Activated gamma-delta T cell treated with Interleukin-2 at 50 U/mL for 16 hours (primary cell): ENCODE measurements at places on chromosomes 4 and X.

DNA sequence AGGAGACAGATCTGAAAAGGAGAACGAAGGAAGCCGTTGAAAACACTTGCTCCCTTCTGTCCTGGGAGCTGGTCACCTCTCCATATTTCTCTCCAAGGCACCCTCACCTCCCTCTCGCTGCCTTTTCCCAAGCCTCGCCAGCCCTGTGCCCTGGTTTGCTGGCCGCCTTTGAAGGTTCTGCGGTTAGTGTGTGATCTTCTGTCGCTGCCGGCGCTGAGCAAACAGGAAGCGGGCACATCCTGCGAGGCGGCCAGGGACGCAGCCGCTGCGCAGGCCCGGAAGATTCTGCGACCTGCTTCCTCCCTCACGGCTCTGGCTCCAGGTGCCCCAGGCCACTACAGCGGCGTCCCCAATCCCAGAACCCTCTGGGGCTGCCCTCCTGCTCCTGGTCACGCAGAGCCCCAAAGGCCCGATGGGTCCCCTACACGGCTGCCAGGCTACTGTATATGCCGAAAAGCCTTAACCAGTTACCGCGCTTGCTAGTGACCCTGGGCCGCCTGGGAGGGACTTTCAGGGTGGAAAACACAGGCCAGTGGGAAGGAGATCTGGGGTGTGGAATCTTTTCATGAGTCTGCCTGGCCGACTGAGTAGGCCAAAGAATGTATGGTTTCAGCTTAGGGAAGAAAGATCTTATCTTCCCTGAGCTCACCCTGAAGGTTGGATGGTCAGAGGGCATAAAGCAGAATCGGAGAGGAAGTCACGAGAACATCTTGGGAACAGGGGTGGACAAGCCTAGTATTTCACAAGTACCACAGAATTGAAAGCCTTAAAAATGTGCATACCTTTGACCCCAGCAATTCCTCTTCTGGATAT lies 2.3 kb upstream of the SASH3 start:
- DNase-seq: peak; percentile 75

- no peak for DNase-seq
Measured at GRCh38 chr4:17715511-17715910, 65.9 kb downstream of the FAM184B start.

DNA sequence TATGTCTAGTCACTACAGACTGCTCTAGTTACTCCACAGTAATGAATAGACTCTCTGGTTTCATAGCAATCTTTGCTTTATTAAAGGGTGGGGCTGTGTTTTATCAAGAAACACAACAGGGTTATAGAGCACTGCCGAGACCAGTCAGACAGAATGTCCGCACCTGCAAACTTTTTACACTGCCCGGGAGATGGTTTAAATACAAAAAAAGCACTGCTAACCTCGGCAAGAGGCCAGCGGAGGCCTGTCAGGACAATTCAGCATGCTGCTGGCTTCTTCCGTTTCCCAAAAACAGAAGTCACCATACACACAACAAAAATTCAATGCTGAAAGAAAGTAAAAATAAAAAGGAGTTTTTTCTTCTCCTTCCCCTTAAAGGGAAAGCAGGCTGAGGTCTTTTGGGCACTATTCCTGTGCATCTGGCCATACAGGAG lies 67.4 kb downstream of the IRF2 start:
- DNase-seq: no peak

GRCh38 chr4:152579916-152580315 lies 44.0 kb upstream of the FBXW7 start:
- DNase-seq: no peak

- no peak for DNase-seq
Measured at GRCh38 chr4:6365545-6366086, 96.0 kb downstream of the WFS1 start.

- DNase-seq: no peak
Measured at GRCh38 chr4:89800527-89801103, 36.3 kb downstream of the SNCA start.

DNA sequence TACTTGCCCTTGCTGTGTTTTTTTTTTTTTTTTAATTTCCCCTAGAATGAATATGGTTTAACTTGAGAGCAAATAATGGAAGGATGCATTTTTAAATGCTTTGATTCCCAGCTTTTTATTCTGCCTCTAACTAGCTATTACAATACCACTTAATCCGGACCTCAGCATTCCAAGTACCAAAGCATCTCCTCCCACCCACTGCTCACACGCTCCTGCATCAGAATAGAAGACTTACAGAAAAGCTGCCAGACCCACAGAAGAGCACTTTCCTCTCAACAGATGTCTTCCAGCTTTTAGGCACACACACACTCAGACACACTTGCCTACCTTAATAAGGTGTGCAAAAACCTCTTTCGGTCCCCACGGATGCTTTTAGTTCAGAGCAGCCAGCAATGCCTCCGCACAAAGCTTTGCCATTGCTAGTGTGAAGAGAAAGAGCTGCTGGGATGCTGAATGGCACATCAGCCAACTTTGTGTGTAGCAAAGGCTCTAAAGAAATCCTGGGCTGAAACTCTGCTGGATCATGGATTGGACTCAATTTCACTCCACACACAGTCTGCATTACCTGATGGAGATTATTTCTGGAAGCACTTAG lies 1056.2 kb downstream of the DMD start:
- no peak for DNase-seq

GRCh38 chr4:161936625-161937550 lies 226.9 kb downstream of the FSTL5 start:
- no peak for DNase-seq

DNA sequence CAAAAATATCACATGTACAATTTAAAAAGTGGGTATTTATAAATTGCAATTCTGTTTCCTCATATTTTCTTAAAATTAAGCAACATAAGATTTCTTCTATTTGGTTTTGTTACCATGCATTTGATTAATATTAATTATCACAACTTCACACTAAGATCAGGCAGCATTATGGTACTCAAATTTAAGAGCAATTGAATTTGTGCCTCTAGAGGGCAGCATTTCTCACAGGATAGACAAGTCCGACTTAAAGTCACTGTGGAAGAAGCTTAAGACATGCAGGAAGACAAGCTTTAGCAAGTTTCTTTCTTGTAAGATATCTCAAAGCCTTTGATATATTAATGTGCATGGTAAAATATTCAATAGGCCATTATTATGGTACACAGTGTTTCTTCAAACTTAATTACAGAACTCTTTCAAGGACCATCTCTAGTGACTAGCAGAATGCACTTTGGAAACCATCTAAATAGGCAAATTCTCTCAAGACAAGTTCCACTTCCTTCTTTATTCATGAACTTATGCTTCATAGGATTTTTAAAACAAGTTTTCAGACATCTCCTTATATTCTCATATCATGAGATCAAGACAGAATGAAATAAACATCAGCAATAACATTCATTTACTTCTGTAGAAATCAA lies 35.0 kb downstream of the FBXW7 start:
- peak; percentile 64 for DNase-seq

- DNase-seq: no peak
Measured at GRCh38 chrX:8196776-8197175, 25.7 kb upstream of the VCX2 start.

GRCh38 chr4:3642806-3643517 lies 110.7 kb upstream of the LRPAP1 start:
- DNase-seq: no peak

GRCh38 chr4:112251019-112251643 lies 19.5 kb downstream of the AP1AR start:
- no peak for DNase-seq

DNA sequence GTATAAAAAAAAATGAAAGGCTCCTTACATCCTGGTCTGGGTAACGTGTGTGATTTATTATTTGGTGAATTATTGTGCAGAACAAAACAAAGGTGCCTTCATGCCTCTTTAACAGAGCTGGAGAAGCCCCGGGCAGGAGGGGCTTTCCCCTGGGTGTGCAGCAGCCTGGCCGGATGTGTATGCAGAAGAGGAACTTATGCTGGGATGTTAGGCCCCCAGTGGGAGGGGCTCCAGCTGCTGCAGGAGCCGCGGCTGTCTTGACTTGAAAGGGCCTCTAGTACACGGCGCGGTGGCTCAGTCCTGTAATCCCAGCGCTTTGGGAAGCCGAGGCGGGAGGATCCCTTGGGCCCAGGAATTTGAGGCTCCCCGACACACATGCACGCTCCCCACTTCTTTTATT lies 16.0 kb downstream of the CCNQ start:
- DNase-seq: peak; percentile 49

DNA sequence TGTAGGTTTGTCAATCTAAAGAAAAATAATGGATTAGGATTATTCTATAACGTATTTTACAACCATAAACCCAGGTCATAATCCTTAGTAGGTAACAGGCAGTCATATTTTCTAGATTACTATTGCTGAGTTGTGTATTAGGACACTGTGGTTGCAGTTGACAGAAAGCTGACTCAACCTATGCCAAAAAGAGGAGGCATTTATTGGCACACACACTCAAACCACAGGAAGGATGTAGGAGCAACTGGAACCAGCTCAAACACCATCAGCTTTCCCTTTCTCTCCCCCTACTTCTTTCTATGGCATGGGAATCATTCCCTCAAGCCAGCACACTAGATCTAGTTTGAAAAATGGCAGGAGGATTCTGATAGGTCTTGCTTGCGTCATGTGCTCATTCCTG lies 136.4 kb upstream of the FAM9C start:
- no peak for DNase-seq

DNA sequence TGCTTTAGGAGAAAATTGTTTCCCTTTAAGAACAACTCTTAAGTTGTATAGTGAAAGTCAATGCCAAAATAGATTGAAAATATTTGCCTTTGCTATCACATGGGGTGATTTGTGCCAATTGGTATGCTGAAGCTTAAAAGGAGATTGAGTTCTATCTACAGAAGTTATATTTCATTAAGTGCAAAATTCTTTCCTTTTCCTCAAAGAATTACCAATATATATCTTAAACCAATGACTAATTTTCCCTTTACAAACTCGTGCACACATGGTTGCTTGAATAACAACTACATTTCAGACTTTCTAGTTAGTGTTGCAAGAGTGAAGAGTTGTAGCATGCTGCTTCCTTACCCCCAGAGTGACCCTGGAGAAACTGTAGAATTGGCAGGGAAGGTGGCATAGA lies 990.0 kb upstream of the PABPC4L start:
- no peak for DNase-seq

- no peak for DNase-seq
Measured at GRCh38 chr4:133938061-133938460, 263.5 kb downstream of the PABPC4L start.

GRCh38 chrX:39144956-39145355 lies 343.7 kb downstream of the MID1IP1 start:
- no peak for DNase-seq
